Thymus (tissue), 14 donors: ENCODE measurements at places on chromosomes 4 and X.

- DNase-seq = no peak
These were observed 284.9 kb downstream of the PCDH7 start for GRCh38 chr4:31005037-31005436.

GRCh38 chr4:7767966-7768365 lies 171.7 kb downstream of the AFAP1 start:
- no peak for DNase-seq

DNA sequence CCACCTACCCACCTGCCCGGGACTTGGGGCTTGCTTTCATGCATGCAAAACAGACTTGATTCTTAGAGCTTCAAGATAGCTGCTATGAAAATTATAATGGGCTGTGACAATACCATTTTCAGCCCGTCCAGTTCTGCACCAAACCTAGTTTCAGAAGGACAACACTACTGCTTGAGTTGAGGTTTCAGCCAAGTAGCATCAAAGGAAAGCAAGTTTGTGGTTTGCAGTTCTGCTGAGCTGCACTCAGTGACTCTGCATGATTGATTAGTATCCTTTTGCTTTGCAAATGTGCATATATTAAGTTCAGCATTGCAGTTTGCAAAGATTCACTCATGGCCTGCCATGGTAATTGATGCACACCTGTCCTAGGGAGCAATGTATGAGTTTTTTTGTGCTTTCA lies 442.7 kb downstream of the RPA4 start:
- DNase-seq = no peak

DNA sequence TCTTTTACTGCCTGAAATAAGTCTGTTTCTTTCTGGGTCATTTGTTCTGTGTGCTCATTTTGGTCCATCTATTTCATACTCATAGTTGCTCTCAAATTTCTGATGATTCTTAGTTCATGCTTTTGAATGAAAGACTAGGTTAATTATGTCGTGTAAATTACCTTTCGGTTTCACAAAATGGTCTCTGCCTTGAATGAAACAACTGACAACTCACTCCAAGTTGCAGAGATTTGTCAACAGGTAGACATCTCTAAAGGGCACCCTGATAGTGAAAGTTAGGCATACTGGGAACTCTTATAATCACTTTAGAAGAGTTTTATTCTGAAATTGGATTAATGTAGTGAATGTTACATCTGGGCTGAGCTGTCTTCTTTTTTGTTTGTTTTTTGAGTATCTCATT lies 726.9 kb downstream of the PDHA2 start:
- DNase-seq = no peak

GRCh38 chr4:54898056-54898562 lies 227.3 kb downstream of the KDR start:
- DNase-seq = no peak

DNA sequence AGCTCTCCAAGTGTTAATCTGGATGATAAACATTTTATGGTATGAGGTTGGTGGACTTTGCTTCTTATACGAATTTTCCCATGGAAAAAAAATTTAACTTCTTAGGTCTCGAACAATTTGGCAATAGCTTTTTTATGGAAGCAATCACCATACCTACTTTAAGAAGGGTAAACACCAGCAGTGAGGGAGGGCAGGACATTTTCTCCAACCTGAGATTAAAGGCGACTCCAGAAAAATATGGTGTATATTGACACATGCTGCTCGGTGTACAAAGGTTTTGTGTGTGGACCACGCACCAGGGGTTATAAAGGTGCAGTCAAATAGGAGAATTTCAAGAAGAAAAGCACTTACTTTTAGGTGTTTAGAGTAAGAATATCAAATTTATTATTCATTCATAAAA lies 34.2 kb upstream of the SULT1E1 start:
- DNase-seq = no peak

- DNase-seq = no peak
These were observed 8.5 kb downstream of the DLG3 start for GRCh38 chrX:70453024-70453618.

DNA sequence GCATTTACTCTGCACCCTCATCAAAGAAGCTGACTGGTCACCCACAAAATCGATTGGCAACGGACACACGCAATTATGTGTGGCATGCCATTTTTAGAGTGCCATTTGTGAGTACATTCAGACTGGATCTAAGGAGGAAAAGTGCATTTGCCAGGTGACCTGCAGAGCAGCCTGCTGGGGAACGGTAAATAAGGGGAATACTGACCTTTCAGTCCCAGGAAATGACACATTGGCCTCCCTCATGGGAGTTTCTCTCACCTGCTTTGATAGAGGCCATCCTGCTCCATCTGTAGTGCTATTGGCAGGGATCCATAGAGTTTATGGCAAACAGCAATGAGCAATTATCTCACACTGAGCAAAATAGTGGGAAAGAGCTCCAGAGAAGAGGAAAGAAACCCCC lies 127.8 kb downstream of the DDX53 start:
- DNase-seq = no peak
